Activated naive CD4-positive, alpha-beta T cell treated with anti-CD3 and anti-CD28 coated beads for 36 hours (primary cell): ENCODE measurements at places on chromosomes 5 and 9. TPM values are rescaled to one million over a fixed set of nuclear protein-coding genes. Genes with fewer than 3 reads are reported as not detected.

The PRELID2 gene
- 0.17 TPM for total RNA-seq

The DND1 gene
- total RNA-seq = 1.7 TPM

The FRMD3 gene
- 0.12 TPM for total RNA-seq

The N4BP3 gene
- total RNA-seq = 1.4 TPM

The ALDH1A1 gene
- not detected for total RNA-seq

The BRINP1 gene
- not detected for total RNA-seq

GRCh38 chr5:83357621-83358231, 113.8 kb upstream of the VCAN start:
- DNase-seq = no peak

- no peak for DNase-seq
These were observed 681 bp upstream of the CHSY3 start for GRCh38 chr5:129903466-129904101.

GRCh38 chr9:274406-274805, 59.7 kb downstream of the DOCK8 start:
- DNase-seq = no peak

- DNase-seq = no peak
These were observed 17.7 kb downstream of the MARVELD2 start for GRCh38 chr5:69432412-69433206.

- DNase-seq = no peak
These were observed 37.0 kb downstream of the NR6A1 start for GRCh38 chr9:124733964-124734740.

- no peak for DNase-seq
These were observed 27.0 kb downstream of the AQP7 start for GRCh38 chr9:33375238-33375840.

GRCh38 chr5:36367524-36367923, 65.8 kb upstream of the RANBP3L start:
- no peak for DNase-seq

- no peak for DNase-seq
These were observed at the start of gene C6 for GRCh38 chr5:41213340-41213739. Gene C6 (minus strand): TSS chr5:41213532. CDS start chr5:41203230, 10,302 bp downstream.

- DNase-seq = peak; percentile 22
These were observed 66.5 kb downstream of the F2RL2 start for GRCh38 chr5:76556511-76557221.

DNA sequence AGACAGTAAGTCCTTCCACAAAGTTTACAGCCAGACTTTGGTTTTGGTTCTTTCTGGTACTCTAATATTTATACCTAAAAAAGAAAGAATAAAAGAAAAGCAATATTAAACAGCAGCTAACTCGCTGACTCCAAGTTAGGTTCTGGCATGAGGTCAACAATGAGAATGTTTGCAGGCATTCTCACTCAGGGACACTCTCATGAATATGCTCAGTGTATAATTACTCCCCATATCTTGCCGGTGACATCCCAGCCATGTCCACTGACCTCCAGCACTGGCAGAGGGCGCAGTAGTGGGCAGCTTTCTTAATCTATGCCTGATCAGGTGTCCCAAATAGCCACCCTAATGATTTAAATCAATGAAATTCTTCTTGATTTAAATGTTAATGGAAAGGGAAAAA, 151.5 kb downstream of the BNC2 start:
- DNase-seq = no peak

- DNase-seq = no peak
These were observed 7.3 kb downstream of the COL5A1 start for GRCh38 chr9:134648701-134649530.

DNA sequence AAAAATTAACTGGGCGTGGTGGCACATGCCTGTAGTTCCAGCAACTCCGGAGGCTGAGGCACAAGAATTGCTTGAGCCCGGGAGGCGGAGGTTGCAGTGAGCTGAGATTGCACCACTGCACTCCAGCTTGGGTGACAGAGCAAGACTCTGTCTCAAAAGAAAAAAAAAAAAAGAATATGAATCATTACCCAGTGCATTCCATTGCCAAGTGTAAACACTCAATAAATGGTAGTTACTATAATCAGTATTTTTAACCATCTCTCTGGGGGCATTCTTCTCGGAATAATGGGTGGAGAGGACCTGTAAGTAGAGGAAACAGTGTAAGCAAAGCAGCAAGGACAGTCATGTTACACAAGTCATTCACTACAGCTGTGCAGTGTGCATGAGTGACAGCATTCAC, 13.8 kb upstream of the RANBP17 start:
- DNase-seq = no peak
